ENCODE measurements at places on chromosomes 5 and 9.

GRCh38 chr5:1226839-1227581 lies 1.8 kb downstream of the SLC6A18 start:
- no peak for DNase-seq

- no peak for DNase-seq
These were observed 6.4 kb downstream of the SOWAHA start for GRCh38 chr5:132819468-132819867.

GRCh38 chr9:130390390-130390789 lies 54.4 kb upstream of the ASS1 start:
- DNase-seq, result no peak

DNA sequence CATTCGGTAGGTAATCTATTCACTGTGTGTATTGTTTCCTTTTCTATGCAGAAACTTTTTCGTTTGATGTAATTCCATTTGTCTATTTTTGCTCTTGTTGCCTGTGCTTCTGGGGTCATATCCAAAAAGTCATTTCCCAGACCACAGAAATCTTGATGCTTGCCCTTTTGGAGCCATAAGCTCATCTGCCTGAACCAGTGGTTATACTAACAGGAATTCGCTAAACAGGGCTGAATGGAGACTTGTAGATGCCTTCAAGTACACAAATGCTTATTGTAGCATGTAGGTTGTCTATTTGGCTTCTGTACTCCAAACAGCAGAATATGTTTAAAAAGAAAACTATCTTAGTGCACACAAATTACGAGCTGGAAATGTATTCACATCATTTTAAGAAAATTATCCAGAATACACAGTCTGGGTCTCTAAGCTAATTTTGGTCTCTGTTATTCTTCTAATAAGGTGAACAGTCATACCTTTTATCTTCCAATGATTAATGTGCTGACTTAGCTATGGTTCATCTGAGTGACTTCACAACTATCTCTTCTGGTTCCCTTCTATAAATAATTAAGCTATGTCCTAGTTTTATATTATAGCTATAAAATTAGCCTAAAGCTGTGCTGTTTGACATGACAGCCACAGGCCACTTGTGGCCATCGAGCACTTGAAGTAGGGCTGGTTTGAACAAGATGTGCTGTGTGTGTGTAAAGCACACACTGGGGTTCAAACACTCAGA lies 87.6 kb downstream of the DAPK1 start:
- DNase-seq, result no peak

GRCh38 chr5:90050103-90050502 lies 359.5 kb downstream of the CETN3 start:
- DNase-seq, result no peak

DNA sequence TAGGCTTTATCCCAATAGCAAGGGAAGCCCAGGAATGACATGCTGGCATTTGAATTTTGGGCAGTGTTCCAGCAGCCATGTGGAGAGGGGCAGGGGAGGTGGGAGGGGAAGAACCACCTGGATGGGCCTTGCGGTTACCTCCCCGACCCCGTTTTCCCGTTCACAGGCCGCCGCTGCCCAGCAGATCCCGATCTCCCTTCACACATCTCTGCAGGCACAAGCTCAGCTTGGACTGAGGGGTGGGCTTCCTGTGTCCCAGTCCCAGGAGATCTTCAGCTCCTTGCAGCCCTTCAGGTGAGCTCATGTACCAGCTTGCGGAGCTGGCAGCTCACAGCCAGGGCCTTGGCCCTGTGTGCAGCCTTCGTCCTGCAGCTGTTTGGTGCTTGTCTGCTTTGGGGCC lies 15.7 kb upstream of the POMT1 start:
- no peak for DNase-seq

GRCh38 chr5:83220331-83220730 lies 143.0 kb downstream of the XRCC4 start:
- no peak for DNase-seq

DNA sequence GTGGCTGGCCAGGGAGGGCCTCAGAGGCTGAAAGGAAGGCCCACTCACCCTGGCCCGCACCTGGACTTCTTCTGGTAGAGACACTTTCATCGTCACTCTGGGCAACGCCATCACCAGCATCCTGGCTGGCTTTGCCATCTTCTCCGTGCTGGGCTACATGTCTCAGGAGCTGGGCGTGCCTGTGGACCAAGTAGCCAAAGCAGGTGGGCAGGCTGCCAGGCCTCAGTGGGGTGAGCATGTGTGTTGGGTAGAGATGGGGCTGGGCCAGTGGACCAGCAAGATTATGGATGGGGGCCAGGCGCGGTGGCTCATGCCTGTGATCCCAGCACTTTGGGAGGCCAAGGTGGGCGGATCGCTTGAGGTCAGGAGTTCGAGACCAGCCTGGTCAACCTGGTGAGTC lies 12.6 kb downstream of the SLC6A7 start:
- DNase-seq, result no peak

DNA sequence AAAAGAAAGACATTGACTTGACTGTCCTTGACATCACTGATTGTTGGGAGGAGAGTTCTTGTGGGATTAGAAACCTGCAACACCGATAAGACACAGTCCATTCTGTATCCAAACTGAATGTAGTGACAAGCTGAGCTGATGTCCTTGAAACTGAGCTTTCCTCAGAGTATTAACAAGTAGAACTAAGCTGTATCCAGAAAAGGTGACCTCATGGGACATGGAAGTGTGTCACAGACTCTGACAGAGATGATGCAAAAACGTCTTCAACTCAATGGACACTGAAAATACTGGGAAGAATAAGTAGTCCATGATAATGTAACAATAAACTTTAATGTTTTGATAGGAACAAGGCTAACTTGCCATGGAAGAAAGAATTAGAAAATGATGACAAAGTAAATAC lies 690.1 kb downstream of the CDH18 start:
- DNase-seq, result no peak

- DNase-seq, result no peak
These were observed 344.1 kb downstream of the PLK2 start for GRCh38 chr5:58115811-58116210.

DNA sequence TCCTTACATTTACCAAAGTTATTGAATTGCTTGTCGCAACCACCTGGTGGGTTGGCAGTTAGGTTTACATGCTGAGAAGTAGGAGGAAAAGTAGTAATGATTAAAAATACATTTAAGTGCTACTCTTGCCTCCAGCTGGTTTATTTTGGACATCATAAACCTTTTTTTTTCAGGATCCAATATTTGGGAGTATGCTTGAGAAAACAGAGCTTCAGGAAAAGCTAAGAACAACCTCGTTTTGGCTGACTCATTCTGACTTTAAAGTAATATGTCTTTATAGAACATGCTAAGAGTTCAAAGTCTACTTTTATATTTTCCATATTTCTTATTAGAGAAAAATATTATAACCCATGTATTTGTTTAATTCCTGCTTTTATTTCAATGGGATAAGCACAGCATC lies 41.7 kb upstream of the BNC2 start:
- DNase-seq, result no peak

Data from GM18507 (cell line).